ENCODE measurements at places on chromosomes 3 and 15.
A peak's percentile ranks its signal among the peaks of the same experiment; 100 is the strongest.

DNA sequence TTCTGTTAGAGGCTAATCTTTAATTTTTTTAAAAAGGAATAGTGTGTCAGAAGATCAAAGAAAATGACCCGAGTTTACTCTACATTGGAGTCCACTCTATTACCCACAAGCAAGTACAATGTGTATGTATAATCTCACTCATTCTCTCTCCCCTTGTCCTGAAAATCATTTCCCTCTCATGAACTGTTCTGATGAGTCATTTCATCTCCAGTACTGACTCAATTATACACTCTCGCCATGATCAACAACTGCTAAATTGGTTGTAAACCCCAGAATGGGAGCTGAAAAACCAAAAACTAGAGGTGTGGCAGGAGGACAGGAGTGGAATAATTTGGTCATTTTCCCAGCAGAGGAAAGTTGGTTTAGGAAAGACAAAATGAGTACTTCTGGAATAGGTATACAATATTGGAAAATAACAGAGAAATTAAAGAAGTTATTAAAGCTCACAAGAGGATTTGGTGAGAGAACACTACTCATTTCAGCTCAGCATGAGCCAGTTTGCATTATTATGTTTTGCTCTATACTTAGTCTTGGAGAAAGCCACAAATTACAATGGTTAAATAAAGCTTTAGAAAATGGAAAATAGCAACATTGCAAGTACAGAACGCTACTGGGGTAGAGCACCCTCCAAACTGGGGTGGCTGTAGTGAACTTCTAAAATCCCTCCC is 144.3 kb upstream of the PFN2 start:
- DNase-seq = peak; percentile 81

DNA sequence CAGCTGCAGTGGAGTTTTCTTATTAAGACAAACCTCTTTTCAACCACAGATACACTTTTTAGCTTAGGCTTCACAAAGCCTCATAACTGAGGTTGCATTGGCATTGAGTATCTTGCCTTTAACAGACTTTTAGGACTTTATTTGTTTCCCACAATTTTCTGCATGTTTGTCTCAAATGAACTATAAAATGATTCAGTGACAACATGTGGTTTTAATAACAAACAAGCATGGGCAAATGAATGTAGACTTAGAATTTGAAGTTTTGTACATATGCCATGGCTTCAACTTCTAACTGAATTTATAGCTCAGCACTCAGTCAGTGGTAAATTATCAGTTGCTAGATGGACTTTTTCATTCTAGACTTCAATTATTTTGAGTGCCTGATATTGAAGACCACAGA is 101.6 kb downstream of the SLC25A26 start:
- DNase-seq = peak; percentile 22

- no peak for DNase-seq
These were observed 26.8 kb upstream of the RPL29 start for GRCh38 chr3:52022323-52023100.

DNA sequence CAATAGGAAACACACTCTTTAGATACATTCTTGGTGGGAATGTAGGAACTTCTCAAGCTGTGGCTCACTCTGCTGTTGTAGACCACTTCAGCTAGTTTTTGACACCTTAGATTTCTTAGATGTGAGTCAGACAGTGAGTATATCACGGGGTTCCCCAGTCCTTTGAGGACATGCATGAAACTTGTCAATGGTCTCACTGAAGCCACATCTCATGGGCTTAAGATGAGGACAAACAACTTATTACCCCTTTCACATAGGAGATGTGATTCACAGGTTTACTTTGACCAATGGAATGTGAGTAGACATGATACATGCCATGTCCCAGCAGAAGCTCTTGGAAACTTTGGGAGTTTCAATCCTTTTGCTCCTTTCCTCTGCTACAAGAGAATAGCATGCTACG is 325.5 kb downstream of the CHST2 start:
- DNase-seq = peak; percentile 58

DNA sequence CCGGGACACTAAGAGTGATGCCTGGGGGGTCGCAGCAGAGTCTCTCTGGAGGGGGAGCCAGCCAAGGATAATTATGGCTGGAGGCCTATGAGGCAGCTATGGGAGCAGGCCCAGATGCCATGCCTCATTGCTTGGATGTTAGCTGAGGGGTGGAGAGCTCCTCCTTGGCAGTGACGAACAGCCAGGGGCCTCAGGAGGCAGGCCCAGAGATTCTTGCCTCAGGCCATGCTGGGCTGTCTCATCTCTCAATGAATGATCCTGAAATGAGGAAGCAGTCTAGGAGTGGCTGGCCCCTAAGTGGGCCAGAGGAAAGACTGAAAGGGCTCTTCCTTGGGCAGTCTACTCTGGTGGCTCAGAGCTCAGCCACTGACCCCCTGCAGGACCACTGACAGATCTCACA is 21.3 kb downstream of the KIF9 start:
- DNase-seq = peak; percentile 46

DNA sequence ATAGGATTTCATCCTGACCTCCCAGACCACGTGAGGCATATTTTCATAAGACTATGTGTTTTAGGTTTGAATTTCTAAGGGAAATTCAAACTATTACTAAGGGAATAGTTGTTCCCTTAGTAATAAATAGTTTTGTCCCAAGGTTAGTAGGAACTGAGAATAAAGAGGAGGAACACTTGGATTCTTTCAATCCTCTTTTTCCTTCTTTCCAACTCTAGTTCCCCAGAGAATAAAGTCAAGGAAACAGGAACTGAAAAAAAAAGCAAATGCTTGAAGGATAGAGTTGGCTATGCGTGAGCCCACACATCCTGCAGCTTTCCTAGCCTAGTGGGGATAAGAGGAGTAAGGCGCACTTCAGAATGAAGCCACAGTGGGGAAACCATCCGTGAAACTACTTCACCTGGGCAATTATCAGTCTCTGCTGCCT is 312.1 kb upstream of the TGFBR2 start:
- no peak for DNase-seq

GRCh38 chr3:119443179-119443578 is 20.2 kb downstream of the TMEM39A start:
- no peak for DNase-seq

- DNase-seq = peak; percentile 40
These were observed 102.5 kb upstream of the PDZRN3 start for GRCh38 chr3:73727117-73727821.

- DNase-seq = peak; percentile 90
These were observed 23.5 kb upstream of the LRTM1 start for GRCh38 chr3:54951405-54951804.

GRCh38 chr3:110811050-110811449 is 260.6 kb upstream of the NECTIN3 start:
- peak; percentile 84 for DNase-seq

DNA sequence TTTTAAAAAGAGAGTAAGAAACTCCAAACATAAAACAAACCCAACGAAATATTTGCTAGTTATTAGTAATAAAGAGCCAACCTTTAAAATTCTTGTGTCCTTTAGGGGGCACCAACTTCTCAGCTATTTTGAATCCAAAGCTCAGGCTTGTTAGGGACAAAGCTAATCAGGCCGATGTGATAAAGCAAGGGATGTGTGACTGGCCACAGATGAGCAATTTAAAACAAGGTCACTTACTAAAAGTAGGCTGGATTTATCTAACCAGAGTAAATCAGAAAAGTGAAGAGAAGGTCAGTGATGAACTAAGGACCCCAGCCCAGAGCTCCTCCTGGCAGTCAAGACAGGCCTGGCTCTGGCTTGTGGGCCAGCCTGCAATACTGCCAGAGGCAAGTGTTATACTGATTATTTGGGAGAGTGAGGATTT is 108.5 kb downstream of the CYP19A1 start:
- peak; percentile 53 for DNase-seq

DNA sequence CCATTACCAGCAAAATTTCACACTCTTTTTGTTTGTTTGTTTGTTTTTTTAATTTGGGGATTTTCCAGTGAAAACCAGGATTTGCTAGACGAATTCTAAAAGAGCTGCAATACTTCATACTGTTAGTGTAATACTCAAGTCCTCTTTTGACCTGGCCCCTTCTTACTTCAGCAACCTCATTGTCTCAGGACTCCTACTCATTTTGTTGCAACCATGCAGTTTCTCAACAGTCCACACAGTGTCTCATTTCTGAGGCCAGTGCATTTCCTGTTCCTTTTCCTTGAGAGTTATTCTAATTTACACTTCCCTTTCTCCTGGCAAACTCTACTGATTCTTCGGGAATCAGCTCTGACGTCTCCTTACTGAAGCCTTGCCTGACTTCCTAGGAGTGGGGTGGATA is 35.6 kb downstream of the NSUN3 start:
- DNase-seq = no peak

DNA sequence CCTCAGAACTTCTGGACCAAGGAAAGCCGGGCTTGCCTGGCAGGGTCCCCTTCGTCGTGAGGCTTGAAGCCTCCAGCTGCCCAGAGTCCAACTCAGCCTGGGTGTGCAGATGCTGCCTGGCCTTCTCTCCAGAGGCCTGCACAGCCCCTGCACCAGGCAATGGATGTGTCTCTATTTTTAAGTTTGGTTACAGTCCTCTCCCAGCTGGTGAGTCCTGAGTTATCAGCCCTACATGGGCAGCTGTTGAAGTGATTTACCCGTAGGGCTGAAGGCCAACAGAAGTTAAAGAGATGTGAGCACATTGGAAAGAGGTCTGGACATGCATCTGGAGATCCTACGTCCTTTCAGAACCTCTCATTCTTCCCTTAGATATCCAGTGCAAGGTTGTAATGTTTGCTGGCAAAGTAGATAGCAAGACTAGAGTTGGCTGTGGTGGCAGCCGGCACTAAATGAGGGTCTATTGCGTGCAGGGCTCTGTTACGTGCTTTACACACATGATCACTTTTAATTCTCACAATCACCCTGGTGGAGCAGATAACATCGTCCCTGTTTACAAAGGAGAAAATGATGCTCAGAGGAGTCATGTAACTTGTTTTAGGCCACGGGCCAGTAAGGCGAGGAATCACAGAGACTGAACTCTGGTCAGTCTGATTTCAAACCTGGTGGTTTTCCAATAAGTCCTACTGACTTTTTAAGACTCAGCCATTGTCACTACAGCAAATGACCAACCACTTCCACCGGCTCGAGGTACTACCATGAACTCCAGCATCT is 9.9 kb downstream of the FYCO1 start:
- DNase-seq = no peak

DNA sequence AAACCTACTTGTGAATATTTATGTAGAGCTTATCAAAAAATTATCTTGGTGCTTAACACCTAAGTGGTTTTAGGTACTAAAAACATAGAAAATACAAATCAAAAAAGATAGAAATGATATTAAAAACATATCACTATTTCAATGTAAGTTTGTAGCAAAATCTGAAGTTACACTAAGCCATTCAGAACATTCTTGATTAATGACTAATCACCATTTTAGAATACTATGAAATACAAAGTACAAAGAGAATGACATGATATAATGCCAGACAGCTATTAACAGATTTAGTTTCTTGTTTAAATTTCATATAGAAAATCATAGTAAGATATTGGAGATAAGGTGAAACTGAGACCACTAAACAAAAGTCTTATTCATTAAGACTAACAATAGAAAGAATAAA is 169.7 kb upstream of the AGTR1 start:
- DNase-seq = no peak

GRCh38 chr15:84979651-84980050 is 2.0 kb upstream of the PDE8A start:
- DNase-seq = no peak

DNA sequence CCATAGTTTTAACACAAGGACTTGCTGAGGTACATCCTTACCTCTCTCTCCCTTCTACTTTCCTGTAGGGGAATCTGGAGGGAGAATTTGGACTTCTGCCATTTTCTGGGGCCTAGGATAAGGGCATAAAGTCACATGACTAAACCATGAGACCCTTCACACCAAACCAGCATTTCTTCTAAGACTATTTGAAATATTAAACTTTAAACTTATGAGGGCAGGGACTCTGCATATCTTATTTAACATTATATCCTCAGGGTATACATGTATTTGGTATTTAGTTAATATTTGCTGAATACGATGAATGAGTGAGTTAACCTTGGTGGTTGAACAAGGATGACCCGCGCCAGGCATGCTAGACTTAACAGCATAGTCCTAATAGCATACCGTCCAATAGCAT is 63.4 kb downstream of the USP13 start:
- DNase-seq = no peak

DNA sequence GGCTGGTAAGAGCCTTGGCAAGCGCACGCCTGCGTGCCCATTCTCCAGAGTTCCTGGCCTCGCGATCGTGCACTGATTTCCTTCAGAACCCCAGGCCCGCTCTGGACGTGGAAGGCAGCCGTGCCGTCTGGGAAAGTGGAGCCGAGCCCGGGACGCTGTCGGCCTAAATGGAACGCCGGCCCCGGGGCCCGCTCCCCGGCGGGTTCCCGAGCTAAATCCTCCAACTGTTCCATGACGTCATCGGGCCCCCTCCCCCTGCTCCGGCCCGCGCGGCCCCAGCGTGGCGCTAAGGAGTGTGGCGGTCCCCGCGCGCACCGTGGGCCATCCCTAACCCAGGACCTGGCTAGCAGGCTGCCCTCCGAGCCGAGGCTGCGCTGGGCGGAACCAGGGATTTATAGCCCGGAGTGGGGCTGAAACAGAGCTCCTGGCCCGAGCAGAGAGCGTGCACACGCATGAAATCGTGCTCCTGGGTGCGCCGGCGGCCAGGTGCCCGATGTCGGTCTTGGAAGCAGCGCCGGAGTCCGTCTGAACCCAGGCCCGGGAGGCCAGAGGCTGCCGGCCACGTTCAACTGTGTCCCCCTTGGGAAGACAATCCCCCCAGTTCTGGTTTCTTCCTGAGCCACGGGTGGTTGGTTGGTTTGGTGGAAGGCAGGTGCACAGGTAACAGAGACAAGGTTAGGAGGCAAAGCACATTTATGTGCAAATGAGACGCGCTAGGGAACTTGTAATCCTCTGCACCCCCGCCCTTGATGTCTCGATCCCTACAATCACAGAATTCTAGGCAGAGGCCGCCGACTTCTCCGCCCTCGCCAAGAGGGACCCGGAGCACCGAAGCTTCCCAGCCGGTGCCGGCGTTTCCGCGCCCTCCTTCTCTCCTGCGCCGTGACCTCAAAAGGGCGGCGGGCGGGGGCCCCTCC is 84.9 kb upstream of the ETV5 start:
- DNase-seq = no peak

GRCh38 chr15:75718328-75718727 is 5.7 kb upstream of the CSPG4 start:
- DNase-seq = peak; percentile 86

DNA sequence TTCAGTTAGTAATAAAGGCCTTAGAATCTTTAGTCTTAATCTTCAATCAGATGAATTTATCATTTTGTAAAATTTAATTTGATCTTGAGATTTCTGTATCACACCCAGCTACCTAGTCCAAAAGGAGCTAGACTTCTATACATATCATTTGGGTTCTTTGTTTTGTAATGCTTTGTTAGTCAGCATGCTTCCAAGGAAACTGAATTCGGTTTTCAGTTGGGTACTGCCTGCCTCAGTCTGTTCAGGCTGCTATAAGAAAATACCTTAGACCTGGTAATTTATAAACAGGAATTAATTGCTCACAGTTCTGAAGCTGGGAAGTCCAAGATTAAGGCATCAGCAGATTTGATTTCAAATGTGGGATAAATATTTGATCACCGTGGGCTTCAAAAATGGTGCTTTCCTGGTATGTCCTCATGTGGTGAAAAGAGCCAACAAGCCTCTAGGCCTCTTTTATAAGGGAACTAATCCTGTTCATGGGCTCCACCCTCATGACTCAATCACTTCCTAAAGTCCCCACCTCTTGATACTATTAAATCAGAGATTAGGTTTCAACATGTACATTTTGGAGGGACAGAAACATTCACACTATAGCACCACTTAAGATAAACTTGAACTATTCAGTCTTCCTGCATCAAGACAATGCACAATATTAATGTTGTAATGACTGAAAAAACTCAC is 800.7 kb downstream of the NAALADL2 start:
- peak; percentile 37 for DNase-seq

GRCh38 chr3:105014631-105015030 is 352.1 kb upstream of the ALCAM start:
- peak; percentile 17 for DNase-seq

- DNase-seq = peak; percentile 66
These were observed at the start of gene CD96 for GRCh38 chr3:111541911-111542483. TSS of gene CD96 (plus strand) at chr3:111542197. CDS start at chr3:111542249, 52 bp downstream.

All from M059J (cell line).